ENCODE measurements at places on chromosomes 6 and 20. TPM values are rescaled to one million over a fixed set of nuclear protein-coding genes. Genes with fewer than 3 reads are reported as not detected.

Gene KIF6
- 7.8 TPM for total RNA-seq

Gene TULP1
- total RNA-seq = 2.6 TPM

DNA sequence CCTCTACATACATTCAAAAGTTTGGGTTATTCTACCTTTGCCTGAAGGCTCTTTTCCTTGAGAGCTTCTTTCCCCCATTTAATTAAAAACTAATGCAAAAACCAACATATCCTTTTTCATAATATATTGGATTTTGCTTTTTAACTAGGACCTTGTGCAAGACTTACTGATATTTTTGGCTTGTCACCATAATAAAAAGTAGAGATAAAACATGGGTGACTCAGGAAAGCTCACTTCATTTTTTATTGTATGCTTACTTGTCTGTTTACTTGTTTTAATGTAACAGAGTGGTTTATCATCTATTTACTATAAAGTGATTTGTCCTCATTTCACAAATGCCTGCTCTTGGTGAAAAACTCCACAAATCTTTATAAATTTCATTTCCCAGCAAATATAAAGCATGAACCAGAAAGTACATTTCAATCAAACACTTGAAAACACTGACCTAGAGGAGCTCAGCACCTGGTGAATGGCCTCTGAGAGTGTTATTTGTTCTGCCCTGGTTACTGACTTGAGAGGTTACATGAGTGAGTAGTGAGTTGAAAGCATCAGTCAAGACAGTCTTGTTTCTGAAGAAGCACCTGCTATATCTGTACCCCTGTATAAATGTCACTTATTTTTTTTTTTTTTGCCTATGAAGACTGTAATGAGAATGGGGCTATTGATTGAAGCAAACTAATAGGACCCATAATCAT, 20.8 kb downstream of the ADGRG6 start:
- DNase-seq = peak; percentile 65

- peak; percentile 85 for DNase-seq
These were observed 3.3 kb downstream of the ADGRB3 start for GRCh38 chr6:68638230-68638900.

Gene SPATS1
- 3.3 TPM for total RNA-seq

Gene MOXD1
- 30.8 TPM for total RNA-seq

- no peak for DNase-seq
These were observed 11.0 kb downstream of the ALDH8A1 start for GRCh38 chr6:134938896-134939295.

DNA sequence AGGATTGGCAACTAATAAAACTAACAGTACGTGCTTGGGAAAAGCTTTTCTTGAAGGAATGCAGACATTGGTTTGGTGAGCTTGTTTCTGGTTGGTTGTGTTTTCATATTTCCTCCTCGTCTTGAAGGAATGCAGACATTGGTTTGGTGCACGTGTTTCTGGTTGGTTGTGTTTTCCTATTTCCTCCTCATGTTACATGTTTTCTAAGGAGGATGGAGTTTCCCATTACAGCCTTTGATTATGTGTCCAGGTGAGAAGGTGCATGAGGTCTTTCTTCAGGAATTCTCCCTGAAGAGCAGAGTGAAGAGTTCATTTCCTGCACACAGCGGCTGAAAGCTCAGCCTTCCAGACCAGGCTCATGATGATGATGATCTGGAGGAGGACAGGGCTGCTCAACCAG, 190.6 kb downstream of the SMOC2 start:
- no peak for DNase-seq

DNA sequence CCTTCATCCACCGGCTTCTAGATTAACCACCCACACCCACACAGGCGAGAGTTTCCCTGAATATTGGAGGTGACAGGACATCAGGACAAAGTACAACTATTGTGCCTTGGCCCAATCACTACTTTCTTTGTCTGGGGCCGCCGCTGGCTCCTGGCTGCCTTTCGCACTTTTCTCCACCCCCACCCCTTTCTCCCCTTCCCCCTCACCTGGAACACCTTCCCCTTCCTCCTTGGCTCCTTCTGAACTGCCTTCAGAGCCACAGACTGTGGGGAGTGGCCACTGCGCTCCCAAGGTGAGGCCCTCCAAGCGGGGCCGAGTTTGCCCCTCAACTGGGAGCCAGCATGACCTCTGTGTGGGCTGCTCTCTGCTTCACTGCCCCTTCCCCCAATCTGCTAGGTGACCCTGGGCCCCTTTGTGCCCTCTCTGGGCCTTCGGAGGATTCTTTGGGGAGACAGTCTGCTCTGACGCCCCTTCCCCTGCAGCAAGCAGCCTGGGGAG, 3.0 kb upstream of the VEGFA start:
- no peak for DNase-seq

Gene PSMB9
- total RNA-seq = 14.4 TPM

DNA sequence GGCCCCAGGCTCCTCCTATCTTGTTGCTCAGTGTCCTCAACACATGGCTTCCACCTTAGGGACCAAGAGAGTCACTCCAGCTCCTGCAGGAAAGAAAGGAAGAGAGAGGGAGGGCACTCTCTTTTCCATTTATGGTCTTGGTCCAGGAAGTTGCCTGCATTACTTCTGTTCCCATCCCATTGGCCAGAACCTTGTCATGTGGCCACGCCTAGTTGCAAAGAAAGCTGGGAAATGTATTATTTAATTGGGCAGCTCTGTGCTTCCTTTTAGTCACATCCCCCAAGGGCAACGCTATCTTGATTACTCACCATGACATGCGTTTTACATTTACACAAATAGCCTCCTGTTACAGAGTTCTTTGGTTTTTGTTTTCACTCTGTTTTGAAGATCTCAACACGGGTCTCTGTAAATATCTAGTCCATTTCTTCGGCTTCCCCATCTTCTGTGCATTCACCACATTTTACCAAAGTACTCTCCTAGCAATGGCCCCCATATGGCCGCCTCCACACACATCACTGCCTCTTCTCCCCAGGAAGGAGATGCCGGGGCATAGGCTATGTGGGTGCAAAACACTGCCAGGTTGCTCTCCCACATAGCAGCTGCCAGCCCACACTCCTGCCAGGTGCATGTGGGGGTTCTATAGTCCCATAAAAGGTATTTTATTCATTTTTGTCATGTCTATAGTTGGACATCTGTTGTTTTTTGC, 35.7 kb upstream of the ZMYND8 start:
- no peak for DNase-seq

Gene OPRM1
- not detected for total RNA-seq

DNA sequence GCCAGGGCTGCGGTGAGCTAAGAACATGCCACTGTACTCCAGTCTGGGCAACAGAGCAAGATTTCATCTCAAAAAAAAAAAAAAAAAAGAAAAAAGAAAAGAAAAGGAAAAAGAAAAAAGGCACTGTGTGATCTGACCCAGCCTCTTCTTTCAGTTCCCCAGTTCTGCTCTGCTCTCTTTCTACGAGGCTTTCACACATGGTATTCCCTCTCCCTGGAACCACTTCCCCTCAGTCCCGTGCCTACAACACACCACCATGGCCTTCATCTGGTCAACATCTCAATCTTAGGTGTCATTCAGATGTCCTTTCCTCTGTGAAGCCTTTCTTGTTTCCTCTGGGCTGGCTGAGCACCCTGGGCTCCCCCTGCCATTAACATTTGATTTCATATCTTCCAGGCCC, 2.3 kb upstream of the DSN1 start:
- no peak for DNase-seq
